ENCODE measurements at places on chromosomes 5 and 9. TPM values are rescaled to one million over a fixed set of nuclear protein-coding genes. Genes with fewer than 3 reads are reported as not detected.

GRCh38 chr5:14490309-14490711, 91.3 kb upstream of the OTULINL start:
- no peak for DNase-seq

DNA sequence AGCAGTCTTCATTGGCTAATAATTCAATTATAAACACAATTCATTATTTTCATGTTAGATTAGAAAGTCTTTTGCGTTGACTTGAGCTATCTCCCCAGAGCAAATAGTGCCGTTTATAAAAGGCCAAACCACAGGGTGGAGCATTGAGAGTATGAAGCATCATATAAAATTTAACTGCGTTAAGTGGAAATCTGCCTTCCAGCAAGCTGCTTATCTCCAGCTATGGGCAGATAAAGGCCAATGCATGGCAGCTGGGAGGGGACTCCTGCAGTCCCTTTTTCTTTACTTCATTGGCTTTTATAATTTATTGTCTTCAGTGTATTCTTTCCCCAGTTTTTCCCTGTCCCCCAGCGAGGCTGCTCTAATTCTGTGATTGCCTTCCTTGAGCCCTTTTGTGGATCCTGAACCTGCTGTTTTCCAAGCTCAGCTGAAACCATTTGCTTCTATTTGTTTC, 113.7 kb downstream of the TMEM232 start:
- no peak for DNase-seq

GRCh38 chr9:70117835-70118319, 74.2 kb downstream of the MAMDC2 start:
- no peak for DNase-seq

GRCh38 chr5:95916687-95917085, 45.0 kb downstream of the ELL2 start:
- DNase-seq: no peak

DNA sequence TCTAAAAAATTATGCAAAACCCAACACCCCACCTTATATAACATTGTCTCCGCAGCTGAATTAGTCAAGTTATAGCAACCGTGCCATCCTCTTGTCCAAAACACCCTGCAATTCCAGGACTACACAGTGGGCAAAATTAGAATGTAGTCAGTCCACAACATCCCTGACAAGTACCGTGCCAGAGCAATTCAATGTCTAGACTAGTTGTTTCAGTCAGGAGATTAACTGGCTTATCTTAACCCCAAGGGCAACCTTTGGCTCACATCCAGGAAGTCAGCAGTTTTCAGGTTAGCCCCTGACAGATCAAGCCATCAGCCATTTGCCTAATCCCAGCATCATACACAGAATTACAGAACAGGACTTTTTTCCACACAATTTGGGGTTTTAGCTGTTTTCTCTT, 240.8 kb upstream of the TMEM161B start:
- no peak for DNase-seq

- DNase-seq: no peak
These were observed 13.2 kb upstream of the KIF12 start for GRCh38 chr9:114112325-114112724.

The TMEM215 gene
- not detected for polyA plus RNA-seq

GRCh38 chr5:68265347-68265746, 49.8 kb downstream of the PIK3R1 start:
- DNase-seq: peak; percentile 75

DNA sequence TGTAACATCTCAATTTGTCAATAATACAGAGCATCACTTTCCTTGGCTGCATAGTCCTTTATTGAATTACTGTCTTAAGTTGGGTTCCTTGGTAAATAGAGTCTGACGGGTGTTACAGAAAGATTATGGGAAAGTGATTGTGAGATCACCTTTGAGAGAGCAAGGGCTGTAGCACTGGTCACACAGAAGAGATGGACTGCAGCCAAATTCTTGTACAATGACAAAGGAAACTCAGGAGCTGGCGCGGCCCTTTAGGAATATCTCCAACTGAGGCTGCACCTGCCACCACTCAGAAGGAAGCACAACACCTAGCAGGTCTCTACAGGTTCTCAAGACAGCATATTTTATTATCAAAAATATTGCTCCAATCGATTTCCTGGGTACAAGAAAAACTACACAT, 350.0 kb upstream of the ISL1 start:
- no peak for DNase-seq

GRCh38 chr5:27969157-27969556, 930.8 kb upstream of the CDH9 start:
- DNase-seq: no peak

GRCh38 chr9:128335161-128335560, 5.2 kb upstream of the SLC27A4 start:
- no peak for DNase-seq

DNA sequence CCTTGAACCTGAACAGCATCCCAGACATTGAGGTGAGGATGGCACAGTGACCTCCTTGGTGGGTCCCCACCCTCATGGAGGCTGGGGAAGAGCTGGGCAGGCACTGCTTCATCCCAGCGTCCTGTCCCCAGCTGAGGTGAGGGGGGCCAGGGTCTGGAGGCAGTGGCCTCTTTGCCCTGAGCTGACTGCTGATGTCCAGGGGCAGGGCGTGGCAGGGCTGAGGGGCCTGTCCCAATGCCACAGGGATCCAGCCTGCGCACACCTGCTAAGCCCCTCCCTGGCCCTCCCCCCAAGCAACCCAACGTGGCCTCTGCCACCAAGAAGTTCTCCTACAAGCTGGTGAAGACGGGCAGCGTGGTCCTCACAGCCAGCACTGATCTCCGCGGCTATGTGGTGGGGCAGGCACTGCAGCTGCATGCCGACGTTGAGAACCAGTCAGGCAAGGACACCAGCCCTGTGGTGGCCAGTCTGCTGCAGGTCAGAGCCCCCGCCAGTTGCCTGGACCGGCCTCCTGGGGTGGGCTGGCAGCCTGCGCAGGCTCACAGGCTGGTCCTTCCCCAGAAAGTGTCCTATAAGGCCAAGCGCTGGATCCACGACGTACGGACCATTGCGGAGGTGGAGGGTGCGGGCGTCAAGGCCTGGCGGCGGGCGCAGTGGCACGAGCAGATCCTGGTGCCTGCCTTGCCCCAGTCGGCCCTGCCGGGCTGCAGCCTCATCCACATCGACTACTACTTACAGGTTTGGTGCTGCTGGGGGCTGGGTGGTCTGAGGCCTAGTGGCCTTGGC, 4.9 kb upstream of the EHMT1 start:
- no peak for DNase-seq

GRCh38 chr9:36008774-36009300, 27.9 kb upstream of the RECK start:
- DNase-seq: peak; percentile 71

Data from immature natural killer cell (primary cell).